ENCODE measurements at places on chromosomes 5 and 9.

DNA sequence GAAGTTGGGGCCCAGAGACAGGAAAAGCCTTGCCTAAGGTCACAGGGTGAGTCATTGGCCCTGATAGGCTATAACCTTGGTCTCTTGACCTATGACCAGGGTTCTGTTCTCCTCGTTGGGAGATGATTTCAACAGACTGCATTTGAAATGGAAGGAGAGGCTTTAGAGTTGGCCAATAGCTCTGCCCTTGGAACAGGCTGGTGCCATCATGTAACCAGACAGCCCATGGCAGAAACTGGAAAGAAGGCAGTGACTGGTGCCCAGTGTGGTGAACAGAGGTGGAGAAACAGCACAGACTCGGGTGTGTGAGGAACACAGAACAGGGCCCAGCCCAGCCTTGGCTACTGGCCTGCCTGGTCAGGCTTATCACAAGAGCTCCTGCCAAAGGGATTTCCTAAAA, 109.8 kb upstream of the SLC25A48 start:
- no peak for DNase-seq

DNA sequence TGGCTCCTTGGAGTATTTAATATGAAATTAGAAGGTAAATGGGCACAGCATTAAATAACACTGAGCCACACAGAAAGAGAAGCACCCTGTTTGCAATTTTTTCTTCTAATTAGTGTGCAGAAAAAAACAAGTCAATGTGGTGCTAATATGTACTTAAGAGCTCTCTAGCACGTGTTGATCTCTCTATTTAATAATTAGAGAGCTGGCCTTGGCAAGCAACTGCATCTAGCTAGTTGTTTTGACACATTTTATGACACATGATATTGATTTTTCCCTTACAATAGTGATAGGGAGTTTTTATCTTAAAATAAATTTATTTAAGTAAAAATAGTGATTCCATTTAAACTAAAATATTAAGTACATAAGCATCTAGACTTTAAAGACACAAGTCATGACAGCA, 54.5 kb upstream of the NUDT12 start:
- DNase-seq, result no peak

- DNase-seq, result no peak
Measured at GRCh38 chr5:132470010-132470392, 20.6 kb downstream of the IRF1 start.

GRCh38 chr9:120152295-120152694, 427.7 kb downstream of the CDK5RAP2 start:
- DNase-seq, result no peak

- no peak for DNase-seq
Measured at GRCh38 chr9:8660383-8660782, 860.8 kb upstream of the DMAC1 start.

DNA sequence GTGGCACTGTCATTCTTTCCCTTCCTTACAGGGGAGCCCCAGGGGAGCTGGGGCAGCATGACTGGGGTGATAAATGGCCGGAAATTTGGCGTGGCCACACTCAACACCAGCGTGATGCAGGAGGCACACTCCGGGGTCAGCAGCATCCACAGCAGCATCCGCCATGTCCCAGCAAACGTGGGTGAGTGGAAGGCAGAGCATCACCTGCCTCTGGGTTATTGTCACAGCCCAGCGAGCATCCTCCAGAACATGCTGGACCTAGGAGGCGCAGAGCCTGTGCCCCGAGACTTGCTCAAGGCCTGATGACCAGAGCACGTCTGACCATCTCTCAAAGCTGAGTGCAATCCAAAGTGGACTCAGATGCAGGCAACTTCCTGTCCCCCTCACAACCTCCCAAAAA, 22.2 kb upstream of the ASS1 start:
- DNase-seq, result no peak

- DNase-seq, result no peak
Measured at GRCh38 chr9:2066312-2067273, 51.4 kb downstream of the SMARCA2 start.

DNA sequence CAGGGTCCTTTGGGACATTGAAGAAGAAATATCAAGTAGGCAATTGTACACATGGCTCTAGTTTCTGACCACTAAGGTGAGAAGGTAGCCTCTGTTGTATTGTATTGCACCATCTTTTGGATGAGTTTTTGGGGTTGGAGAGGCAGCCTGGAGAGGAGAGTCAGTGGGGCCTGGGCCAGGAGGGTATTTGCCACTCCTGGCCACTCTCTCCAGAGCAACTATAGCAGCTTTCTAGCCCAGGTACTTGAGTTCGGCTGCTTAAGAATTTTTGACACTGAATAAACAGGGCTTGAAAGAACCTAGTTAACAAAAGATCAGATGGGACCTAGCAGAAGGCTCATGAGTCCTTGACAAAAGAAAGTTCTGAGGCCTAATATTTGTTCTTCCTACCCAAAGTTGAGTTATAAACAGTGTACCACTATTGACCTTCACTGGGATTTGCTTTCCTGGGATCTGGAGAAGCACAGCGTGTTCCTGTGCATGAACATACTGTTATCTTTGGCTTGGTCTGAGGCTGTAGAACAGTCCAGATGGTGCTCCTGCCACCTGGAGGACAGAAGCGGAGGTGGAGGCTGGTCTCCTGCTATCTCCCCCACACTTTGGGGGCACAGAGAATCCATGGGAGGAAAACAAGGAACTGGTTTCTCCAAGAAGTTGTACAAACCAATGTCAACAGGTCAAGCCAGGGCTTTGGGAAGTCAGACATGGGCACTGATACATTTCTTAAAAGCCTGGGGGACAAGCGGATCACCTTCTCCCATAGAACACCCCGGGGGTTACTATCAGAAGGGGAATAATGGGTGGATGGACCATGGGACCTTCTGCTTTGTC, 110.4 kb upstream of the LIFR start:
- no peak for DNase-seq

GRCh38 chr9:136328622-136329041, 1.3 kb downstream of the GPSM1 start:
- DNase-seq, result no peak

DNA sequence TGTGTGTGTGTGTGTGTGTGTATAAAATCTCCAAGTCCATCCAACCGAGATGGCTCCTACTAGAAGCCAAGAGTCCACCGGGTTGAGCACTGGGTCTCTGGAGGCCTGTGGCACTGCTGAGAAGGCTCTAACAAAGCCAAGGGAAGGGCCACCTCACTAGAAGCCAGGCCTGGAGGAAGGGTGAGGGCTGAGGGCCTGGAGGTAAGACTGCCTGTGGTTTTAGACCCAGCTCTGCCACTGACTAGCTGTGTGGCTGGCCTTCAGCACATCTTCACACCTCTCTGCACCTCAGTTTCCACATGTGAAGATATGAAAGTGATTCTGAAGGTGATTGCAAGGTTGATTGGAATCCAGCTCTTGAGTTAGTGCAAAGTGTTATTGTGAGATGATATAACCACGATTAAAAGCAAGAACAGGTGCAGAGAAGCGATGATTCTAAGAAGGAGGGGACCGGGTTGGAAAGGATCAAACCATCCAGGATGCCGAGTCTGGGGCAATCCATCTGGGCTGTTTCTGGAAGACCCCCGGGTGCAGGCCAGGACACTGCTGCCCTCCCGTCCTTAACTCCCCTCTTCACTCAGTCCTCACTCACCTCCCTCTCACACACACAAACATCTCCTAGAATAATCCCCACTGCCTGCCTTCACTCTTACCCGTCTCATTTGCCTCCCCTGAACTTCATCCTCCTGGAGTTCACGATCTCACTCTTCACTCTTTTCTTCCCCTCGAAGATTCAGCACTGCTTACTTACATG, 2.3 kb downstream of the IL4 start:
- no peak for DNase-seq

GRCh38 chr5:177449140-177450061, 2.8 kb downstream of the PRR7 start:
- no peak for DNase-seq

DNA sequence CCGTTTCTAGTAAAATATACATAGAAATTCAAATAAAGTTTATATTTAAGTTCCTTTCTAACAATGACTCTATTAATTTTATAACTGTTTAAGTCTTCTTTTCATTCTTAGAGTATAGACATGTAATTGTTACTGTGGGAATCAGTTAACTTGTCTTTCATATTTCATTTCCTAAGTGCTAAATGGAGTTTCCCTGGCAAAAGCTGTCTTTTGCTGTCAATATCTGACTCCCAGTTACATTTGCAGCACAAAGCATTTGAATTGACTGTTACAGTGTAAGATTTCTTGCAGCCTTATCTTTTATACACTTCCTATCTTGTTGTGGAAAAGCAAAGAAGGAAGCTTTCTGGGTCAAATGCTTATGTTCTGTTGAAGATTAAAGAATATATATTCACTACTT, 1026.3 kb downstream of the CDH9 start:
- no peak for DNase-seq

- no peak for DNase-seq
Measured at GRCh38 chr5:175638305-175638704, 19.6 kb upstream of the HRH2 start.

GRCh38 chr5:109529987-109530386, 120.2 kb upstream of the PJA2 start:
- DNase-seq, result no peak

GRCh38 chr9:136010176-136010575, 49.0 kb upstream of the UBAC1 start:
- DNase-seq, result no peak

DNA sequence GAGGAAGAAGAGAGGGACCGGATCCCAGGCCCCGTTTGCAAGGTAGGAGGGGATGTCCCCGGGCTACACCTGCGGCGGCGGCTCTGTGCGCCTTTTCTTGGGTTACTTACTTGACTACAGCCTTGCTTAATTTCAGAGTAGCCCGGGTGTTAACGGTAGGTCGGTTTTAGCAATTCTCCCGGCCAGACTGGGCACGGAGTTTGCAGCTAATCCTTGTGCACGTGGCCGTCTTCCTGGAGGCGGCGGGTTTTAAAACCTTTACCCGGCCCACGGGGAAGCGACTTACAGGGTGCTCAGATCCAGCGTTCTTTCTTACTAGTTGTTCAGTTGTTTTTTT, 313 bp downstream of the BRIX1 start:
- DNase-seq, result no peak

DNA sequence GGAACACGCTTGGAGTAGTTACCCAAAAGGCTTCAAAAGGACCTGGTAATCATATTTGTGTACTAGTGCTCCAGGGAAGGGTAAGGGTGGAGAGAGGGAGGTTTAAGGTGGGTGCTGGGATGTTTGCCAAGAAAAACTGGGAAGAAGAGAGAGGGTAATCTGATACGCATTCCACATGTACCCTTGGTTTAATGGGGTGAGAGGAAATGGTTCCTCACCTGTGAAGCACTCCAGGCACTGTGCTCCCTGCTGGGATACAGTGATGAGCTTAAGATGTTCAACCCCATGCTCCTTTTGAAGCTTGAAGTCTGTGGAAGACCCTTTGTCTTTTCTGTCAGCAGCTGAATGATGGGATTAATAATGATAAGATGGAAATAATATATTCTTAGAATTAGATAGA, 98.4 kb downstream of the COX7C start:
- no peak for DNase-seq

DNA sequence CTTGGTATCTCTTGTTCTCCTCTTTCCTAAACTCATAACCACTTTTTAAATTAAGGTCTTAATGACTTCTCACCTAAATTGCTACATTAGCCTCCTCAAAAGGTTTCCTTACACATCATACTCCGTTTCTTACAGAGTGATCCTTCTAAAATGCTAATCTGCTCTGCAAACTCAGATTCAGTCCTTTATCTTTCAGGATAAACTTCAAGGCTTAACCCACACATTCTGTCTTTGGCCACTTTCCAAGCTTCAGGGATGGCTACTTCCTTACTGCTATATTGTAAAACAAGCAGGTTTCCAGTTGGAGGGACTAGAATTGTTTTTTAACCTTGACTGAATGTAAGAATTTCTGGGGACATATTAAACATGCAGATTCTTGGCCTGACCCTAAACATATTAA, 105.5 kb upstream of the CHD1 start:
- DNase-seq, result no peak

DNA sequence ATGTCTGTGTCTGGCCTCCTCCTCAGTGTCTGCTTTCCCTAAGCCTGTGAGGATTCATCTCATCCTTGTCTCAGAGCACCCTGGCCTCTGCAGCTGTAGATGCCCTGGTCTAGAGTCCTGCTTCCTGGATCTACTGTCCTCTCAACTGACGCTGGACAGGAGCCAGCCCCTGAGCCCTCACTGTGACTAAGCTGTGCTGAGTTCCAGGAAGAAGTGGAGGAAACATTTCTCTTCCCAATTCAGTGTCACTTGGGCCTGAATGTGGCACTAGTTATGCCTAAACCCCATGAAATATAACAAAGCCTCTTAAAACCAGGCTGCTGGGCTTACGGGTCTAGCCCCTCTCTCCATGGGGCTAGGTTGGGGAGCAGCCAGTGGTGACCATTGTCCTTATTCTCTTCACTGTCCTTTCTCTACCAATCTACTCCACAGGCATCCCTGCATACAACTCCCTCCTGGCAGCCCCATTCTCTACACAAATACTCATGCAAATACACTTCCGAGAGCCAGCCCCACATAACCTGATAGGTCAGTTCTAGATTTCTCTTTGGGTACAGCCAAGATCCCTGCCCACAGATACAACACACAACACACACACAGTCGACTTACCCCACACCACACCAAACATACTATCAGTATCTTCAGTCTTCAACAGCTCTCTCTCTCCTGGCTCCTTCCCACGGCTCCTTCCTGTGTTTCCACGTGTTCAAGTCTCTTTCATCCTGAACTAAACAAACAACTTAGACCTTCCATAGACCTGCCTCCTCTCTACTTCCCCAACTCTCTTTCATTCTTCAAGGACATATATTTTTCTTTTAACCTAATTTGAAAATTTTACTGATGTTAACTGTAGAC, 220.8 kb downstream of the SNX18 start:
- no peak for DNase-seq

- DNase-seq, result no peak
Measured at GRCh38 chr9:87599901-87600610, 102.4 kb downstream of the DAPK1 start.

- DNase-seq, result no peak
Measured at GRCh38 chr5:135178476-135179155, 144.6 kb upstream of the PITX1 start.

- no peak for DNase-seq
Measured at GRCh38 chr5:55856516-55857246, 5.5 kb downstream of the IL31RA start.

DNA sequence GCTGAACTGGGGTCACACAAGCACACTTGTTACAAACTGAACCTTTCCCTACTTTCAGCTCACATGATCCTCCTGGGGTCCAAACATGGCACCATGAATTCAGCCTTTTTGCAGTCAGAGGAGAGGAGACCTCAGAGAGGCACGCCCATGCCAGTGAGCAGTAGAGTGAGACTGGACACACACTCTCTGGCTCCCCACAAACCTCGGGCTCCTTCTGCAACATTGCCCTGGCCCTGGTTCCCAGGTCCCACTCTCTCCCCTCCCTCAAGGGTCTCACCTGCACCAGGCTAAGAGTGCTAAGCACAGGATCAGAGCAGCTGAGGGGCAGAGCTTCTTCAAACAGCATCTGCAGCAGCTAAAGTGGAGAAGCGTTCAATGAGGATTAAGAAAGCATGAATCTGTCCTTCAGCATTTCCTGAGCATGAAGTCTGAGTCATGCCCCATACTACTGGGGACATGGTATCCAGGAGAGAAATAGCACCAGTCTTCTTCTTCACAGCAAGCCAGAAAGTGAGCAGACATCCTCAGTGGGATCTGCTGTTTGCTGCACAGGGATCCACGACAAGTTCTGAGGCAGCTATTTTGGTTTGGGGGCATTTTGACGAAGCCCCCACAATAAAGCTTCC, 27.2 kb downstream of the SLC35A4 start:
- no peak for DNase-seq

GRCh38 chr5:152542741-152543140, 137.7 kb upstream of the NMUR2 start:
- DNase-seq, result no peak

- DNase-seq, result no peak
Measured at GRCh38 chr9:119368681-119369581, at the start of gene BRINP1. BRINP1 (minus strand) TSS chr9:119369435; CDS start chr9:119313355, 56,080 bp downstream.

GRCh38 chr5:80481019-80481893, 6.6 kb upstream of the FAM151B start:
- no peak for DNase-seq
